Glutamatergic neuron (in vitro differentiated cells): ENCODE measurements at places on chromosomes 1 and 21. TPM values are rescaled to one million over a fixed set of nuclear protein-coding genes. Genes with fewer than 3 reads are reported as not detected.

DNA sequence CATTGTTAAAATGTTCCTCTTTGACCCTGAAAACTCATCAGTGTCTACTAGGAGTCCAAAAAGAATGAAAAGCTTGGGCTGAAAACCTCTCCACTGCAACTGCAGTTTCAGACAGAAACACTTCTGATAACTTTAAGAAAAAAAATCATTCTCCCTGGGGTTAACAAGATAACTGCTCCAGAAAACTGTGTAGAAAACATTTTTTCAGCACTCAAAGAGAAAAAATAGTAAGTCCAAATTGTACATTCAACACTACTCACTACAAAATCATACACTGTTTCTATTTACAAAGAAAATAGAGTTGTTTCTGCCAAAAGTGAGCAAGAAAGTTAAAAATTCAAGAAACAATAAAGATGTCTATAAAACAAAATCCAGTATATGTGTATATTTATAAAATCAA lies 157.8 kb downstream of the RERE start:
- no peak for DNase-seq

GRCh38 chr21:20949884-20950283 lies 48.3 kb upstream of the NCAM2 start:
- no peak for DNase-seq

GRCh38 chr1:50502147-50502546 lies 78.9 kb upstream of the DMRTA2 start:
- no peak for DNase-seq

- DNase-seq = no peak
Observed at GRCh38 chr1:10778640-10779039, 17.8 kb downstream of the CASZ1 start.

DNA sequence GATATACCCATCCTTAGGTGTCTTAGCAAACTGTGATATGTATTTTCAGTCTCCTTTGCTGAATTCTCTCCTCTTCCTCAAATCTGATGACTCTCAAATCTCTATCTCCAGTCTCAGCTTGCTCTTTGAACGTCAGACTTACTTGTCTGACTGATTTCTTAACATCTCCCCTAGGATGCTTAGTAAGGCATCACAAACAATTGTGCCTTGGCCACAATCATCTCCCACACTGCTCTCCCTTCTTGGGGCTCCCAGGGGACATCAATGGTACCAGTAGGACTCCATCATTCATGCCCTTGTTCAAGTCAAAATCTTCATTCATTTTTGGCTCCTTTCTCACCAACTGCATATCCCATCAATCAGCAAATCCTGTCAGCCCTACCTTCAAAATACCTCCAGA lies 42.0 kb downstream of the GNG12 start:
- no peak for DNase-seq

DNA sequence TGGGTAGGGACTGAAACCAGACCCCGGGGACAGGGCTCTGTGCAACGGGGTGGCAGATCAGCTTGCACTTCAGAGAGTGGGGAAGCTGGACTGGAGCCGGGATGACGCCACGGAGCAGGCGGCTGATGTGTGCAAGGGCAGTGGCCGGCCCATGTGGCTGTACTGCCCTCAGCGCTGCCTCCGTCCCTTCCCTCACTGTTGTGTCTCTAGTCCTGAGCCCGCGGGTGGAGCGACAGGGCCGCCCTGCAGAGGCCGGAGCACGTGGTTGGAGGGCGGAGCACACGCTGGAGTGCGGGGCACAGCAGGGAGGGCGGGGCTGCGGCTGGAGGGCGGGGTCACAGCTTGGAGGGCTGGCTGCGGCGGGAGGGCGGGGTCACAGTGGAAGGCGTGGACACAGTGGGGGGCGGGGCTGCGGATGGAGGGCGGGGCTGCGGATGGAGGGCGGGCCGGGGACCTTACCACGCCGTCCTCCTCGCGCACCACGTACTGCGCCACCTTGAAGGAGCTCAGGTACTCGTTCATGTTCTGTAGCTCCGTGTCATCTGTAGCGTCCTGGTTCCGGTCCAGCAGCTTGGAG lies 52.4 kb downstream of the CHD5 start:
- DNase-seq = peak; percentile 84

Gene IFT25
- total RNA-seq = 11.3 TPM

Gene SLC35F3
- 0.98 TPM for total RNA-seq

Gene IER5
- total RNA-seq = 8.8 TPM

- DNase-seq = no peak
Observed at GRCh38 chr1:21005466-21006239, 171.0 kb downstream of the EIF4G3 start.

Gene ESPN
- 25.7 TPM for total RNA-seq

GRCh38 chr21:21612466-21612865 lies 614.3 kb downstream of the NCAM2 start:
- DNase-seq = no peak

- DNase-seq = no peak
Observed at GRCh38 chr1:228782662-228783417, 47.6 kb downstream of the RHOU start.

- DNase-seq = no peak
Observed at GRCh38 chr1:9182784-9183257, 51.8 kb upstream of the H6PD start.
